HS-27A (cell line): ENCODE measurements at places on chromosomes 7 and 10.

DNA sequence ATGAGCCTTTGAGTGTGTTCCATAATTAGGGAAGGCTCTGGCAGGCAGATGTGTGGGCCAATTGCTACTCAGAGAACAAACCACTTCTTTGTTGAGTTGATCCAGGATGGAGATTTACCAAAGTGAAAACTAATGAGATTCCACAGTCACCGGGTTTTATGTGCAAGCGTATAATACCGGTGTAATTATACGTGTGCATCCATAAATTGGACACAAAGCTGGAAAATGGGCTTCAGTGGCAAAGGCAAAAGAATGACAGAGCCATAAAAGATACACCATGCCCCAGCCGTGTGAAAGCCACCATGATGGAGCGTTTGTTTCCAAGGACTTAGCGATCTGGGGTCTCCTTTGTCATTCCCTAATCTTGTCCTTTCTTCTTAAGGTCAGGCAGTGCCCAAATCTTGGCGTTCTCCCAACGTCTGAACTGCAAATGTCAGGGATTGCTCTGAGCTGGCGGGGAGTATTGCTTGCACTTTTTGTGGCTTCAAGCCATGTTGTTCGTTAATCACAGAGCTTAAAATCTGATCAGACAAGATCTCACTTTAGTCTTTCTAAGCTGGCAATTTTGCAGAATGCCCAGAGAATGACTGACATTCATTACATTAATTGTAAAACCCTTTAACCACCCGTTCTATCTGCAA lies 70.1 kb downstream of the NPTX2 start:
- DNase-seq = no peak

- no peak for DNase-seq
These were observed 39.0 kb downstream of the STK17A start for GRCh38 chr7:43621729-43622448.

DNA sequence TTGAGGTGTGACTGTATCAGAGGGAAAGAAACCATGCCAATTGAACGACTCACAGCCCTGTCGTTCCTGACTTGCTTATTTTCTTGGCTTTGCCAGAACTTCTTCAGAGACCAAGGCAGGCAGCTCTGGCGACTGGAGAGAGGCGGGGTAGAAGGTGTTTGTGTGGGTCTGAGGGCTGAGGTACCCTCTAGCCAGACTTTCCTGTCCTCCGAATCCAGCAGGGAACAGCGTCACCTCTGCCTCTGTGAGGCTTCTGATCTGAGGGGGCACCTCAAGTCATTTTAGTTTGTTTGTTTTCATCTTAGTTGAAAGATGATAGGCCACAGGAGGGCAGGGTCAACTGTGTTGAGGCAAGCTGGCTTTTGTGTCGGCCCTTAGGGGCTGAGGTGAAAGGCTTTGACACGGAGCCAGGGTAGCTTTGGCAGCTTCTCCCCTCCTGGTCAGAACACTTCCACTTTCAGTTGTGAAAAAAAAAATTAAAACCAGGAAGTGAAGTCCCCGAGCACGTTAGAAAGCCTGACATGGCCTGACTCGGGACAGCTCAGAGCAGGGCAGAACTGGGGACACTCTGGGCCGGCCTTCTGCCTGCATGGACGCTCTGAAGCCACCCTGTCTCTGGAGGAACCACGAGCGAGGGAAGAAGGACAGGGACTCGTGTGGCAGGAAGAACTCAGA lies 1.9 kb downstream of the ACSL5 start:
- DNase-seq = no peak

DNA sequence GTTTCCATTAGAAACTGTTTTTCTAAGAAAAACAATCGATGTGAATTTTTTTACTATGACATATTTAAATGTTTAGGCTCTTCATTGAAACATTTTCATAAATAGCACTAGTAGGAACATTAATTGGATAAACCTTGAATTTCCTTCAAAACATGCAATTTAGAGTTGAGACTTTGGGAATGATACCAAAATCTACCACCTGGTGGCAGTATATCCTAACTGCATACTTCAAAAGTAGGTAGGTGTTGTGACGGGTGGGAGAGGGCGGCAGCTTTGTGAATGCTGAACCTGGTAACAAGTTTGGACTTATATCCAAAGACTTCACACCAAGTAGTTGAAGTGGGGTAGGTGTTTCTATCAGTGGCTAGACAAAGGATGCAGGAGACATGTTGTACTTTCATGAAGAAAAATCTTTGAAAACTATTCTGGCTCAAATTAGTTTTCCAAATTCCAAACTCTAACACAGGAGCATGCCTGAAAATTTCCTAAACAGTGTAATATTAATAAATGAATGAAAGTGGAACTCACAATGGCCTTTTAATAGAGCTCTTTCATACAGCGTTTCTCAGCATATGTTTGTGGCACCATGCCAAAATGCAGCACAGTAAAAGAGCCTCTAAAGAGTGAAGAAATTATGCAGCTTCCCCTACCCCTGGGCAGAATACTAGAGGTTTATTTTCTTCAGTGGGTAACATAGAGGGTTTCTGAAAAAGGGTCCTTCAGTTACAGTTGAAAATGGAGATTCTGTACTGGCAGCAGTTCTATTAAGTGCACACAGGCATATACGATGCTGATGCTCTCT lies 201.0 kb upstream of the TPK1 start:
- no peak for DNase-seq

DNA sequence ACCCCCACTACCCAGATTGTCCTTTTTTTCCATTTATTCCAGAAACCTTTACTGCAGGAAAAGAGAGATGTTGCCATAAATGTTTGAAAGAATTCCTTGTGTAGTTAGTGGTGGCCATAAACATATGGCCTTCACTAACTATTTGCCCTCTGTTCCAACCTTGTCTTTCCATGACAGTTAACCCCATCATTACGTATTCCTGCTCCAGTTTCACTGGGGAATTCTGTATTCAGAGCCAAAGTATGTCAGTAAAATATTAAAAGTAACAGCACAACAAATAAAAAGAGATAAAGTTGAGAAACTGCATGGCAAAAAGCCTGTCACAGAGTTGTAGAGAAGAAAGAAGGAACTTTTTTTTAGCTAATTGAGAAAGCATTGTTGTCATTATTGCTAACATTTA lies 261.3 kb downstream of the BICC1 start:
- no peak for DNase-seq

DNA sequence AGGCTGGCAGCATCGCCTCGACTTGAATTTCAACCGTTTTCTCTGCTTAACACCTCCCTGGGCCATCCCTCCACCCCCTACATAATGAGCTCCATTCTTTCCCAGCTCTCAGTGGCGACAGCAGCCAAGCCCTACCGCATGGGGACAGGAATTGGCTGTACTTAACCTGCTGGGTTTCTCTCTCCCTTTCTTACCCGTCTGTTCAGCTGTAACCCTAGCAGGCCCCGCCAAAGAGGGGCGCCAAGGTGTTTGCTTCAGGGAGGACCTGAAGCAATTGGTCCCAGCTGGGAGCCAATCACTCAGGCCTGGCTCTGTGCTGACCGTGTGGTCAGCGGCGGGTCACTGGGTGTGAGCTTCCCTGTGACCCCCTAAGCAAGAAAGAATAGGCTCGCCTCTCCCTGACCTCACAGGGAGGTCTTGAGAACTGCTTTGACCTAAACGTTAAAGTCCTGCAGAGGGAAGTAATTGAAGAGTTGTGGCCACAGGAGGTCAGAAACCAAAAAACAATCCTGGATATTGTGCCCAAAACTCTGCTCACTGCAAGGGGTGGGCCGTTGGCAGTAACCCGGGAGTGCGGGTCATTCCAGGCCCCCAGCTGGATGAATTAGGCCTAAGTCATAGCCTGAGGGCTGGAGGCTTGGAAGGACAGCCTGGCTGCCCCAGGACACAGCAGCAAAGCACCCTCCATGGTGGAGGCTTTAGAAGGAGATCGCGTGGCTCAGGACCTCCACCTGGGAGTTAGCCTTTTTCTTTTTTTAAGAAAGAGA lies 114.6 kb downstream of the ITIH5 start:
- DNase-seq = no peak

GRCh38 chr10:128263891-128264688 lies 137.9 kb upstream of the MKI67 start:
- DNase-seq = no peak

GRCh38 chr7:78620920-78621319 lies 822.3 kb downstream of the PHTF2 start:
- no peak for DNase-seq

GRCh38 chr7:135920478-135920877 lies 56.7 kb downstream of the MTPN start:
- DNase-seq = no peak
